ENCODE measurements at places on chromosomes 4 and X. TPM values are rescaled to one million over a fixed set of nuclear protein-coding genes. Genes with fewer than 3 reads are reported as not detected.

GRCh38 chr4:185995665-185996064 is 73.3 kb upstream of the TLR3 start:
- no peak for DNase-seq

- no peak for DNase-seq
Observed at GRCh38 chr4:69497076-69497475, 1.4 kb upstream of the UGT2B4 start.

DNA sequence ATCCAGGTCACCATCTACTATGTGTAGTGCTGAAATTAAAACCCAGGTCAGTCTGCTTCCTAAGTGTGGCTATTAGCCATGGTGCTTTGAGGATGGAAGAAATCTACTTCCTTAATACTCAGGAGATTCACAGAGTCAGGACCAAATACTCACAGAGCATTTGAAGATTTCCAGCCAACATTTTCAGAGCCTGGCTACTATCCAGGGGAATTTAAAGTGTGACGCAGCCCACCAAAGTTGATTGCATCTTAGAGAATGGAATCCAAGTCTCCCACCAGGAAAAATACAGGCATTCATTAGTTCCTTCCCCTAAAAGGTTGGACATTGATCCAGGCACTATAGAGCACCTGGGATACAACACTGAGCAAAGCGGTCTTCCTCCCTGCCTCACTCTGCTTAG is 83.8 kb downstream of the HS3ST1 start:
- no peak for DNase-seq

GRCh38 chrX:87621697-87622096 is 104.1 kb downstream of the KLHL4 start:
- no peak for DNase-seq

GRCh38 chrX:989959-990510 is 222.4 kb downstream of the CRLF2 start:
- DNase-seq: peak; percentile 64

DNA sequence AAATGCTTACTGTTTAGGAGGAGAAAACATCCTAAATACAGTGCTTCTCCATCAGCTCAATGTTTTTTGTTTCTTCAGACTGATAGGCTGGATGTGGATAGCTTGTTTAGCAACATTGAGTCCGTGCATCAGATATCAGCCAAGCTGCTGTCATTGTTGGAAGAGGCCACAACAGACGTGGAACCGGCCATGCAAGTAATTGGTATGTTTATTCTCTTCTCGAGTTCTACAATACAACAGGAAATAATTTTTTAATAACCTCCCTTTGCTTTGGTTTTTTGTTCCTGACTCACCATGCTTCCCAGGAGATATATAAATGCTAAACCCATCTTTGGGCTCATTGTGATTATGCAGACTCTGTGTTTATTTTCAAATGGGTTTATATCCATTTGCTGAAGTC is 60.9 kb downstream of the ARHGEF38 start:
- no peak for DNase-seq

- no peak for DNase-seq
Observed at GRCh38 chrX:40514376-40514775, 66.4 kb upstream of the ATP6AP2 start.

DNA sequence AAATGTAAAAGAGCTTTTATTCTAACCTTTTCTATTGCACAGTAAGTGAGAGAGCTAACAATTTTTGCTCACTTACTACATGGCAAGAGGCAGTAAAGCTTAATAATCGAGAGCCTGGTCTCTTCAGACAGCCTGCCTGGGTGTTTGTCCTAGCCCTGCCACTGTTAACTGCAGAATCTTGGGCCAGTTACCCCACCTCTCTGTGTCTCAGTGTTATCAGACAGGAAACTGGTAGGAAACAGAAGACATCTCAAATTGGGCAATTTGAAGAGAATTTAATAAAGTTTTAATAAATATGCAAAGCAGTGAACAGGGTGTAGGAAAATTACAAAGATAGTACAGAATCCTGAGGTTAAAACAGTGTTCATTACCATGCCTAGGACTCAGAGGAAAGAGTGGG is 13.4 kb downstream of the STAP1 start:
- no peak for DNase-seq

- DNase-seq: peak; percentile 40
Observed at GRCh38 chr4:1613099-1613495, 71.0 kb downstream of the FAM53A start.

GRCh38 chr4:33649015-33649414 is 2595.3 kb downstream of the ARAP2 start:
- DNase-seq: no peak

GRCh38 chrX:15504661-15505060 is 4.1 kb downstream of the BMX start:
- DNase-seq: no peak

DNA sequence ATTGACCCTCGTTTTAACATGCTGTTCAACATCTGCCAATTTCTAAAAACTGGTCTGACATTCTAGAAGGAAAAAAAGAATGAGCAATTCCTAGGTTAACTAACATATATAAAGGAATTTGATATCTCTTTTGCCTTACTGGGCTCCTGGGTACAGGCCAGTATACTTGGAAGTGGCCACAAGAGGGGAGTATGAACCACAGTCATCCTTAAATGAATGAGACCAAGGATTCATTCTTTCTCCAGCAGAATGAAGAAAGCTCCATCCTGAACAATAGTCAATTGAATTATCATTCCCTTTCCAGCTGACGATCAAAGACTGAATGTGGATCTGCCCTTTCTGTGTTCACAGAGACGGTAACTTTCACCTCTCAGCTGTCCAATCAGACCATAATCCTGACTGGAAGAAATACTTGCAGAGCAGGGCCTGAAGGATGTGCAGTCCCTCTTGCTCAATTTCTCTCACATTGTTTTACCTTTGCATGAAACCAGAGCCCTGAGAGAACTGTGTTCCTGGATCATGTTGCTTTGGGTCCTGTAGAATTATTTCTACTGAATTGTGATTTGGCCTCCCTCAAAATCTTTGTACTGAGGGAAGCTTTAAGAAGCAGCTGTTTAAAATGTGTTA is 14.8 kb upstream of the SPARCL1 start:
- DNase-seq: no peak

GRCh38 chr4:147362938-147363337 is 118.0 kb upstream of the EDNRA start:
- DNase-seq: peak; percentile 75

- no peak for DNase-seq
Observed at GRCh38 chr4:7212101-7212674, 19.9 kb downstream of the SORCS2 start.

DNA sequence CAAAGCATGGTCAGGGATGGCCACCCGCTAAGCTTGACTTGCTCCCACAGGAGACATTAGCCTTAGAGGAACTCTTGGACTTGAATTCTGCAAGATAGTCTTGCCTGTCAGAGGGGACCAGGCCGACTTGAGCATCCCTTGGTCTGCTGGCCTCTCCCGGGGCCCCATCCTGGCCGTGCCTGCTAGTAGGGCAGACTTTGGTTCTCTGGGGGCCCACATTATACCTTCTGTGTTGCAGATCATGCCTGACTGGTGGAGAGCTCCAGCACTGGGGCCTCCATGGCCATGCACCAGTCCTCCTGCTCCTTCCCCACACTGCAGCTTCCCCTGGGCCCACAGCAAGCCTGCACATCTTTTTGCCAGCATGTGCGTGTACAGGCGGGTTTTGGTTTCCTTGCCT is 46.5 kb downstream of the DACH2 start:
- no peak for DNase-seq

- no peak for DNase-seq
Observed at GRCh38 chr4:156598138-156598681, 373.4 kb downstream of the PDGFC start.

Gene GUF1
- total RNA-seq: 16.7 TPM

Gene PNMA3
- total RNA-seq: 3.1 TPM

Gene HAND2
- 154 TPM for total RNA-seq

Gene RASGEF1B
- total RNA-seq: 9.0 TPM

Gene CCKAR
- total RNA-seq: not detected

Gene CFI
- total RNA-seq: 18.5 TPM

Gene GUCY1B1
- total RNA-seq: 12.9 TPM

Gene VAMP7
- total RNA-seq: 16.9 TPM

Gene DUX4
- total RNA-seq: not detected

Gene TRIM60
- not detected for total RNA-seq
